ENCODE measurements at places on chromosomes 6 and 20.

DNA sequence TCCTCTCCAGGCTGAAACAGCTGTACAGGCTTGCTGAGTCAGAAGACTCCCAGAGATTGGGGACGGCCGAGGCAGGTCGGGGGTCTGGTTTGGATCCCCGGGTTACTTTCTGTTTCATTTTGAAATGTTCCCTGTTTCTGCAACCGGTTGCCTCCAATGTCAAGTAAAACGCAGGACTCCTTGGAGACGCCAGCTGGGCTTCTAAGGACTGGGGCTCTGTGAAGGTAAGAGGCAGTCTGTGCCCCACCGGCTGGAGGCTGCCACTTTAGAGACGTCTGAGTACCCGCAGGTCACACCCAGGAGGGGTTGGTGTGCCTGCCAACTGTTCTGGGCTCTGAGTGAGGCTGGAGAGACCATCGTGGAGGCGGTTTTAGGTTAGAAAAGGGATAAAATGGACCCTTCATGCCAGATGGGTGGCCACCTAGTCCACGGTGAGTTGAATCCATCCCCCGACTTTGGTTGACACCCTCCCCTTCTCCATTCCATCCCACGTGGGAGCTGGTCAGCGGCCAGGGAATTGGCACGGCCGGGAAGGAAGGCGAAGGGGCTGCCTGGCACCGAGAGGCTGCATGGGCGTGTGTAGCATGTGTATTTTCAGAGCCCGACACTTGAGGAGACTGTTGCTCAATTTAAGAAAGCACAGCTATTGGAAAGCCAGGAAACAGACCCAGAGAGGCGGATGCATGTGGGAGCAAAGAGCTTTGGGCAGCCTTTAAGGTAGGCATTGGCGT is 240.9 kb downstream of the PHACTR1 start:
- DNase-seq: peak; percentile 3

GRCh38 chr6:102994866-102995265 is 1601.4 kb downstream of the GRIK2 start:
- DNase-seq: no peak

- DNase-seq: no peak
Measured at GRCh38 chr6:80517525-80517924, 411.1 kb downstream of the BCKDHB start.

DNA sequence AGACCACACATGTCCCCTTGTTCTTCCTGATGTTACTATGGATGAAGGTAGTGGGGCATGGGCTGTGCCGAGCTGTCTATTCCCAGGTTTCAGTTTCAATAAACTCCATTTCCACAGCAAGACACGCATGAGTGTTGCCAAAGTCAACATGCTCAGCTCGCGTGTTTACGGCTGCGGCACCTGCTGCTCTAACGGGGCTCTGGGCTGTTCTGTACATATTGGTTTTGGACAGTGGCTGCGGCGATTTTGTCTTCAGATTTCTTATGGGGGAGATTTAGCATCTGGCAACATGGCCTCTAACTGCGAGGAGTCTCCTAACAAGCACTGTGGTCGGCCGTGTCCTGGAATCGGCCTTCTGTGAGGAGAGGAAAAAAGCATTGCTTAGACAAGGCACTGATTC is 58.6 kb downstream of the TMEM242 start:
- DNase-seq: no peak

- no peak for DNase-seq
Measured at GRCh38 chr6:95576218-95576997, 927 bp upstream of the MANEA start.

GRCh38 chr6:3451498-3451897 is 5.4 kb downstream of the SLC22A23 start:
- DNase-seq: no peak

DNA sequence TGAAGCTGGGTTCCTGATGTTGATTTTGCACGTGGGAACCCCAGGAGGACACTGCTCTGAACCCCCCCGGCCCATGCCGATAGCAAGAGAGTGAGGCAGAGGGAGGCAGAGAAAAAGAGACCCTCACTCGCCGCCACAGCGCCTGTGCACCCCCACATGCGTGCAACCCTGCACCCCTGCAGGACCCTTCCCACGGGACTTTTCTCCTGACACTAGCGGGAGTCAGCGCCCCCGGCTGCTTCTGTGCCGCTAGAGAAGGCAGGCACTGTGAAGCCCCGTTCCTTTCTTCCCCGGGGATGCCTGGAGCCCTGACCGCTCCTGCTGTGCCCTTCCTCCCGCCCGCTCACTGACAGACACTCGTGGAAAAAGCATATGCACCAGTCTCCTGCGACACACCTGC is 67.4 kb downstream of the GMPR start:
- DNase-seq: no peak

GRCh38 chr6:799769-800168 is 106.8 kb upstream of the EXOC2 start:
- DNase-seq: no peak

DNA sequence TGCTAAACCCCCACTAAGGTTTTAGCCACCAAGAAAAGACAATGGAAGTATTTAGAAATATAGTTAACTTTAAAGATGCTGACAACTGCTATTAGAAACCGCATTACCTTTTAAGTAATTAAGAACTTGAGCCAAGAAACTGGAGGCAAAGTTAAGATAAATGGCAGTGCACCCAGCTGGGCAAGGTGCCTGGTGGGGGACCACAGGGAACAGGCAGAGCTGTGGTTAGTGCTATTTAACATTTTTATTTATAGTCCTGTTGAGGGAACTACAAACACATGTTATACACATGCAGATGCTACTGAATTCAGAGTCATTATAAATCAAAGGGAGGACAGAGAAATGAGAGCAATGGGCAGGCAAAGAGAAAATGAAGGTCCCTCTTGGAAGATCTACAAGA is 447.9 kb downstream of the TFAP2B start:
- no peak for DNase-seq

GRCh38 chr6:82702574-82702973 is 339.0 kb downstream of the TPBG start:
- no peak for DNase-seq

GRCh38 chr6:47146431-47147174 is 104.5 kb upstream of the ADGRF1 start:
- no peak for DNase-seq
